ENCODE measurements at places on chromosomes 13 and 19. TPM values are rescaled to one million over a fixed set of nuclear protein-coding genes. Genes with fewer than 3 reads are reported as not detected.

ZNF71 gene
- 38.0 TPM for polyA plus RNA-seq

HNRNPUL1 gene
- 34.6 TPM for polyA plus RNA-seq

FAM216B gene
- polyA plus RNA-seq, result not detected

SMAD9 gene
- polyA plus RNA-seq, result 2.5 TPM

ARRDC2 gene
- 3.6 TPM for polyA plus RNA-seq

KLHL1 gene
- polyA plus RNA-seq, result 15.0 TPM

DIAPH3 gene
- polyA plus RNA-seq, result 1.9 TPM

C19orf33 gene
- polyA plus RNA-seq, result not detected

NOTCH3 gene
- 0.21 TPM for polyA plus RNA-seq

CRB3 gene
- 0.43 TPM for polyA plus RNA-seq

FBN3 gene
- 52.7 TPM for polyA plus RNA-seq

SIGLEC8 gene
- not detected for polyA plus RNA-seq

STRN4 gene
- 153 TPM for polyA plus RNA-seq

SOX1 gene
- polyA plus RNA-seq, result 18.5 TPM

PALM3 gene
- not detected for polyA plus RNA-seq

FCER2 gene
- not detected for polyA plus RNA-seq

FLT1 gene
- not detected for polyA plus RNA-seq

WDR88 gene
- polyA plus RNA-seq, result not detected

APBA3 gene
- 37.1 TPM for polyA plus RNA-seq

RAB8A gene
- 27.5 TPM for polyA plus RNA-seq

PPP6R1 gene
- 33.0 TPM for polyA plus RNA-seq

IZUMO1 gene
- not detected for polyA plus RNA-seq

METTL21C gene
- not detected for polyA plus RNA-seq

BRSK1 gene
- polyA plus RNA-seq, result 213 TPM

ALDH16A1 gene
- polyA plus RNA-seq, result 13.5 TPM

IGFL1 gene
- not detected for polyA plus RNA-seq

SELENOV gene
- 1.3 TPM for polyA plus RNA-seq

PCDH17 gene
- polyA plus RNA-seq, result 6.5 TPM

MCEMP1 gene
- not detected for polyA plus RNA-seq

SIGLEC12 gene
- polyA plus RNA-seq, result not detected

KIR2DL1 gene
- not detected for polyA plus RNA-seq

PSG2 gene
- polyA plus RNA-seq, result not detected

RASIP1 gene
- polyA plus RNA-seq, result 0.26 TPM

TYROBP gene
- polyA plus RNA-seq, result not detected

NR2C2AP gene
- polyA plus RNA-seq, result 21.6 TPM

SULT2B1 gene
- polyA plus RNA-seq, result not detected

DDX39A gene
- polyA plus RNA-seq, result 76.4 TPM

KIR3DL1 gene
- polyA plus RNA-seq, result not detected

ZNF615 gene
- 13.6 TPM for polyA plus RNA-seq

B3GLCT gene
- polyA plus RNA-seq, result 7.4 TPM

PRSS57 gene
- not detected for polyA plus RNA-seq

DAND5 gene
- not detected for polyA plus RNA-seq

C1QTNF9B gene
- 0.24 TPM for polyA plus RNA-seq

TUBB4A gene
- polyA plus RNA-seq, result 17.8 TPM

CLEC17A gene
- not detected for polyA plus RNA-seq

SAFB gene
- 67.3 TPM for polyA plus RNA-seq

SIGLEC10 gene
- polyA plus RNA-seq, result not detected

Measured in neural cell (in vitro differentiated cells).